ENCODE measurements at places on chromosomes 2 and 18. TPM values are rescaled to one million over a fixed set of nuclear protein-coding genes. Genes with fewer than 3 reads are reported as not detected.

- DNase-seq, result peak; percentile 36
These were observed 121.2 kb downstream of the CAPN13 start for GRCh38 chr2:30686000-30686399.

DNA sequence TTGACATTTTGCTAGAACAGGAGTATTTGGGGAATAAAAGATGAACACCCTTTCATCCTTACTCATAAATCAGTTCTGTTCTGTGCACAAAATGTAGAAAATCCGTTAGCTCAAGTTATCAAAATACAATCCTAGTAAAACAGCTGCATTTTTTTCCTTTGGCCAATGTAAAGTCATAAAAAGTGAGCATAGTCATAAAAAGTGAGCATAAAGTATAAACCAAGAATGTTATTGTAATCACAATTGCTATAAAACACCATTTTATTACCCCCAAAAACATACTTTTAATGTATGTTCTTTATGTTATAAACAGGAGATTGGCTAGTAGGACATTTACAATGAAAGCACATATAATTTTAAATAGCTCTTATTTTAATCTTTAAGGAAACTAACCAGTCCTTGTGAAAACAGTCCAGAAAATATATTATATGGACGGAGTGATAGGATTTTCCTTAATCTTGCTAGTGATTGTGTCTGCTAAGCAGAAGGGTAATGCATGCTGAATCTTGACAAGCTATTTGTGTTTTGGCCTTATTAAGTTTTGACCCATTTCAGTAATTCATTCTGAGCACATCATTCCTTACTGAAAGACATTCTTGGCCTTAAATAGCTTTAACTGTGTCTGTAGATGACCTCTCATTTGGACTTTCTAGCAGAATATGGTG is 891.8 kb downstream of the DSC3 start:
- no peak for DNase-seq

The ACMSD gene
- total RNA-seq, result not detected

DNA sequence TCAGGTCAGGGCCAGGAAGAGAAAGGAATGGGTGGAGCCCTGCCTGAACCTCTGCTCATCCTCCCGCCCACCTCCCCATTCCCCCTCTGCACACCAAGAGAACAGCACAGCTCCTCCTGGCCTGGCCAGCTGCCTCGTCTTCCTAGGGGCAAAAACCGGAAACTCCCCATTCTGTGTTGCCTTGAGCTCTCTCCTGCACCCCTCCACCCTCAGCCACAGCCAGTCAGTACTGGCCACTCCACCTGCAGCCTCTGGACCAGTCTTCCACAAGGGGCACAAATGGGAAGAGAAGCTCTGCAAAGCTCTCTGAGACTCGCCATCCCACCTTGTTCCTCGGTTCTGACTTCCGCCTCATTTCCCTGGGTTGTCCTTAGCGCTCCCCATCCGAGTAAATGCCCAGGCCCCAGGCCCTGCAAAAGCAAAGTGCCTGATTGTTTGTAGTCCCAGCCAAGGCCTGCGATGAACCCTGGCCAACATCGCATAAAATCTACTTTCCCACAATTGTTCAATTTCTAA is 39.3 kb upstream of the SLC35G4 start:
- no peak for DNase-seq

The CAPN14 gene
- total RNA-seq, result 0.64 TPM

The CRACDL gene
- 0.59 TPM for total RNA-seq

GRCh38 chr18:55413474-55413873 is 174.5 kb downstream of the TCF4 start:
- no peak for DNase-seq

GRCh38 chr2:235406430-235406829 is 87.4 kb upstream of the AGAP1 start:
- DNase-seq, result no peak

The CREG2 gene
- total RNA-seq, result not detected

The RAPH1 gene
- total RNA-seq, result 8.5 TPM

- DNase-seq, result no peak
These were observed 88.2 kb upstream of the HK2 start for GRCh38 chr2:74745766-74746165.

The KRTCAP3 gene
- 4.7 TPM for total RNA-seq

DNA sequence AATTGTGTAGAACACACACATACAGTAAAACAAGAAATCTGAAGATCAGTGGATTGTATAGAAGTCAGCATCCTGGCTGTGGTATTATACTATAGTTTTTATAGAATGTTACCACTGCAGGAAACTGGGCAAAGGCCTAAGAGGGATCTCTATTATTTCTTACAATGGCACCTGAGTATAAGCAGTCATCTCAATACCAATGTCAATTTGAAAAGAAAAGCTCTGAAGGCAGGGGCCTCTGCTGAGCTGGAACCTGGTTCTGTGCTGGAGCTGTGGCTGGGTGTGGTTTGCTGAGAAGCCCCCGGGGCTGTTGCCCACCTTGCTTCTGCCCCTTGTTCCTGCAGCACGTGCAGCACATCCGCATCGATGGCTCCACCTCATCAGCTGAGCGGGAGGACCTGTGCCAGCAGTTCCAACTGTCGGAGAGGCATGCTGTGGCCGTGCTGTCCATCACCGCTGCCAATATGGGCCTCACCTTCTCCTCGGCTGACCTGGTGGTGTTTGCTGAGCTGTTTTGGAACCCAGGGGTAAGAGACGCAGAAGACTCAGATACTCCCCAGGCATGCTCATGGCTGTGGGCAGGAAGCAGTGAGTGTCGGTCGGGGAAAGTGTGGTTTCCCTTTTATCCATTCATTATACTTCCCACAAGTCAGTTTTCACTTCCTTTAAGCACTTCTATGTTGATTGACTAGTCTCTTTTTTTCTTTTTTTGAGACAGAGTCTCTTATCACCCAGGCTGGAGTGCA is 23.5 kb upstream of the RPL37A start:
- DNase-seq, result peak; percentile 59

- peak; percentile 65 for DNase-seq
These were observed 256.8 kb downstream of the RNF152 start for GRCh38 chr18:61635901-61636528.

GRCh38 chr2:15802657-15803542 is 137.4 kb upstream of the MYCN start:
- no peak for DNase-seq

DNA sequence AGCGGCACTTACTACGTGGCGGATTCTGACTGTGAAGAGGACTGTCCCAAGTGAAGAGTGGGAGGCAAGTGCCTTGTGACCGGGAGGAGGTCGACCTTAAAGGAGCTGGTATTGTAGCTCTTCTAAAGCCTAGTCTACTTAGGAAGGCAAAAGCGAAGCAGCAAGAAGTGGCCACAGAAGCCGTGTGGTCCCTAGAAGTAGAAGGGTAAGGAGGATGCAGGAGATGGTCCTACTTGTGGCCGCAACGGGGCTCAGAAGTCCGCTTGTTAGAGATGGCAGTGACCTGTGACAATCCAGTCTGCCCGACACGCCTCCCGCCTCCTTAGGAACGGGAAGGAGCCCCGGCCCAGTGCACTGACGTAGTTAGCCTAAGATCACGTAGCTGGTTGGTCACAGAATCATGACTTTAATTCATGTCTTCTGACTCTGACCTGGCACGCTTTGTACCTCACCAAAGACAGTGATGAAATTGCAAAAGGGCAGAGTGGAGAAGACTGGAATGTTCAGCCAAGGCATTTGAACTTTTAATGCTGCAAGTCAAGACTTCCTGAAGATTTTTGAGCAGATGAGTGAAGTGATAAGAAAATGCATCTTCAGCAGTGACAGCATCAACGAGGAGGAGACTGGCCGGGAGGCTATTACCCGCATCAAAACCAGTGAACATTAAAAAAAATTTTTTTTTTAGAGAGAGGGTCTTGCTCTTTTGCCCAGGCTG is 749 bp upstream of the EIF2AK3 start:
- DNase-seq, result peak; percentile 93

- DNase-seq, result no peak
These were observed 13.1 kb downstream of the PID1 start for GRCh38 chr2:229257985-229258384.

DNA sequence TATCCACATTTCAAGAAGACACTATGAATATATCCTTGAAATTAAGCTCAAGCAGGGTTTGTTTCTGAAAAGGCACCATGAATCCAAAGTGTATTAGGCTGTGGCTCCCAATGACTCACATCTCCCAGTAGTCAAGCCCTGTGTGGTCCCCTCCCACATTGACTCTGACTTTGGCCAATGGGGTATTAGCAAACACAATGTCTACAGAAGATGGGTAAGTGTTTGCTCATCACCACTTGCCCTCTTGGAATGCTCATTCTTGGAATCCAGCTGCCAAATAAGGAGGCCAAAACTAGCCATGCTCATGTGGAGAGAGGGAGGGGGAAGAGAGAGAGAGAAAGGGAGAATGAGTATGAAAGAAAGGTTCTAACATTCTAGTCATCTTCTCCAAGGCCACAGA is 490.0 kb downstream of the TXNL1 start:
- DNase-seq, result no peak

GRCh38 chr2:214713080-214713830 is 96.2 kb downstream of the BARD1 start:
- DNase-seq, result no peak

GRCh38 chr18:6543330-6543908 is 128.7 kb upstream of the L3MBTL4 start:
- no peak for DNase-seq

GRCh38 chr18:49596687-49597086 is 34.8 kb downstream of the LIPG start:
- DNase-seq, result no peak

- DNase-seq, result no peak
These were observed 136.6 kb downstream of the INSIG2 start for GRCh38 chr2:118224895-118225311.

- DNase-seq, result no peak
These were observed 37.6 kb downstream of the NXPH2 start for GRCh38 chr2:138742441-138743057.

The SH3BP4 gene
- total RNA-seq, result 0.32 TPM

- DNase-seq, result no peak
These were observed 11.0 kb downstream of the PLA2R1 start for GRCh38 chr2:160051371-160051800.

DNA sequence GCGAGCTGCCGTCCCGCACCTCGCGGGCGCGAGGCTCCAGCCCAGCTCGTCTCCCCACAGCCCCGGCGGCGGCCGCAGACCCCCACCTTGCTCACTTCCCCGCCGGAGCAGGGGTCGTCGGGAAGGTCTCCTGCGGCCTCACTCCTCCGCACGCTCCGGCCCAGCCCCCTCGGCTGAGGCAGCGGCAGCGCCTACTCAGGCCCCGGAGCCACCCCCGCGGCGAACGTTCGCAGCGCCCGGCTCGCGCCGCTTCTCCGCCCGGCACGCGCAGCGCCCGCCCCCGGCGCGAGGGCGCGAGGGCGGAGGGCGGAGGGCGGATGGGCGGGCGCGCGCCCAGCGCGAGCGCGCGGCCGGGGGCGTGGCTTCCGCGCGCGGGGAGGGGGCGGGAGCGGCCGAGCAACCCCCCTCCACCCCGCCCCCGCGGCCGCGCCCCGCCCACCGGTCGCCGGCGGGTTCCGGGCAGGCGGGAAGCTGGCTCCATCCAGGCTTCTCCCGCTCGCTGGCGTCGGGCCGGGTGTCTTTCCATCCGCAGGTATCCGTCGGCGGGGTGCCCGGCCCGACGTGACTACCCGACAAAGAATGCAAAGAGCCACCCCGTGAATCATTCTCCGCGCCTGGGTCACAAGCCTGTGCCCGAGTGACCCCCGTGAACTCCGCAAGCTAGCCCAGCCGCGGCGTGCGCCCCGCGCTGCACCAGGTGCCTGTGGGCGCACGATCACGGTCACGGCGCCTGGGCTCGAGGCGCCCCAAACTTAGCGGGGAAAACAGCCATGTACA is at the start of gene DTNB:
DTNB (minus strand) TSS at position 278 of the 777 bp plus-strand sequence. CDS start 20,917 bp downstream, outside the sequence.
- peak; percentile 86 for DNase-seq

- no peak for DNase-seq
These were observed 350.5 kb upstream of the ETAA1 start for GRCh38 chr2:67046591-67046990.

The IL37 gene
- total RNA-seq, result not detected

The LRRC30 gene
- total RNA-seq, result not detected

- DNase-seq, result peak; percentile 60
These were observed 664 bp downstream of the CAMKMT start for GRCh38 chr2:44362207-44363015.

DNA sequence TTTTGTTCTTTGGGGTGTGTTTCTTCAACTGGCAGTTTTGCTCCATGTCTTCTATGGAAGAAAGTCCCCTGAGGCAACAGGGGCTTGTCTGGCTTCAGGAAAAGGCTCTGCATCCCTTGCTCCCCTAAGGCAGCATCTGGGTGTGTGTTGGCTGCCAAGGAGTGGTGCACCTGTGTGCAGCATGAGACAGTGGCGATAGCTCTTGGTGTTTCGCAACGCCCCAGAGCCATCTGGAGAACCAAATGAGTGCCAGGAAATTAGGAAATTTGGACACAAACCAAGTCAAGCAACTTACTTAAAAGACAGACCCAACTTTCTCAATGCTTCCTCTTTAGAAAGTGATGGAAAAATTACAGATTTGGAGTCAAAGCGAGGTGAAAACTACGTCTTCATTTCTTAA is 1044.4 kb upstream of the CNTNAP5 start:
- no peak for DNase-seq

The LGALSL gene
- total RNA-seq, result 2.2 TPM
